ENCODE measurements at places on chromosomes 1 and 21.

DNA sequence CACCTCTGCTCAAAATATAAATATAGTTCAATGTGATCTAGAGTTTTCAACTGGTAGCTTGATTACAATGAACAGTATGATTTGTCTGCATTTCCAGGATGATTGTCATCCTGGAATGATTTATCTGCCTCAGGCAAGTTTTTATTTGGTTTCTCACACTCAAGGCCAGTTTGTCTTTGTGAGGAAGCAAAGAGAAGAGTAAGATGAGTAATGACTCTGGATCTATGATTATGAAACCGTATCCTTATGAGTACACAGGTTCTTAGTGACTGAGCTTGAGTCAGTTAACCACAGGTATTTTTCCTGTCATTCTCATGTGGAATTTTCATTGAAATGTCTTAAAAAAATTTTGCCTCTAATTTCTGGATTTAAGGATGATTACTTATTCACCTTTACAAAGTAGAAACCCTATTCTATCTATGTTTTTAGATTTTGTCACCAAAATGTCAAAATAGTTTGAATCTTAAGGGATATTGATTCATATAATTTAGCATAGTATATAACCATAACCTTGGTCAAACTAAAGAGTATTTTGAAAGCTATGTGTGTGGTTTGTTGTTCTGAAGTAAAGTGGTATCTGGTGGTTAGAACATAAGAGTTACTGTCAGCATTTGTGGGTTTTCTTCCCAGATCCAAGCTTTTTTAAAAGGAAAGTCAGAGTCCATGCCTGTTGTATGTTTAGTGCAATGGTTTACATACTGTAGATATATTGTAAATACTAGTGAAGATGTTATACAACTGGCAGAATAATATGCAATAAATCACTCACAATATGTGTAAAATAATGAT is 145.0 kb downstream of the RASAL2 start:
- DNase-seq = peak; percentile 99

DNA sequence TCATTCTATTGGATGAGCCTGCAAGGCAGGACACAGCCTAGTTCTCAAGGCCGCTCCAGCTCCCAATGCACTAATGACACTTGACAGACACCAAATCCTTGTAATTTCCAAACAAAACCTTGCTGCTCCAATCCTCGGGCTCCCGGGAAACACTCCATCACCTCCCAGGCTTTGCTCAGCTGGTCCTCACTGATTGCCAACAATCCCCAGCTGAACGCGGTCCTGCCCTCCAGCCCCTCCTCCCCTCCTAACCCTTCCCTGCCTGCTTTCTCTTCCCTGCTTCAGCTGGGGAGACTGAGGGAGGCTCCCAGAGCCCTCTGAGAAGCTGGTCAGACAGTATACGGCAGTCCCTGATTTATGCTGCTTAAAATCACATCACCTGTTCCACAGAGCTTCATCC is 114.4 kb upstream of the TNR start:
- no peak for DNase-seq

- no peak for DNase-seq
Observed at GRCh38 chr1:39361446-39361845, 130.0 kb upstream of the BMP8A start.

DNA sequence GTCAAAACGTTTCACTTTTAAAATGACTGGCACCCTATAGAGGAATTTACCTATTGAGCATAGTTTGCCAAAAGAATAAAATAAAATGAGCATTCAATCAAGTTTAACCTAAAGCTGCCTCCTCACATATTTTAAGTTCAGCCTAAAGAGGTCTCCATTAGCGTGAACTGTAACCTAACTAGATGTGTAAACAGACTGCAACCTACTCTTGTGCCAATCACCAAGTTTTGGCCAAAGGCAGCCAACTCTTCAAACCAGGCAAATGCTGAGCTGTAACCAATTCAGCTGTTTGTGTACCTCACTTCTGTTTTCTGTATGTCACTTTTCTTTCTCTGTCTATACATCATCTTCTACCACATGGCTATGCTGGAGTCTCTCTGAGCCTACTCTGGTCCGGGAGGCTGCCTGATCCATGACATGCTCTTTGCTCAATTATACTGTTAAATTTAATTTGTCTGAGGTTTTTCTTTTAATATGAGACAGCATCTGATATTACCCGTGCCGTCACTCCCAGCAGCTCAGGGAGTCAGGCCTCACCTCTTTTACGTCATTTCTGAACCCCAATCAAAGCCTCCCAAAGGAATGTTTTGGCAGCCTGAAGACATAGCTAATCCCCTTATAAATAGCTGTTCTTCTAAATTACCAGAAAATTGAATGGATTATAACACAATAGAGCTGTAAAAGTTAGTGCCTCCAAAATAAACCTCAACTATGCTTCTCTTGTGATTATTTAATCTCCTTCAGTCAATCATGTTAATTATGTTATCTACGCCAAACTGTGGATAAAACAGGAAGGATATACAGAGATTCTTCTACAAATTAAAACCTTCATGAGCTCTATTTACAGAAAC is 81.0 kb upstream of the NR5A2 start:
- no peak for DNase-seq

DNA sequence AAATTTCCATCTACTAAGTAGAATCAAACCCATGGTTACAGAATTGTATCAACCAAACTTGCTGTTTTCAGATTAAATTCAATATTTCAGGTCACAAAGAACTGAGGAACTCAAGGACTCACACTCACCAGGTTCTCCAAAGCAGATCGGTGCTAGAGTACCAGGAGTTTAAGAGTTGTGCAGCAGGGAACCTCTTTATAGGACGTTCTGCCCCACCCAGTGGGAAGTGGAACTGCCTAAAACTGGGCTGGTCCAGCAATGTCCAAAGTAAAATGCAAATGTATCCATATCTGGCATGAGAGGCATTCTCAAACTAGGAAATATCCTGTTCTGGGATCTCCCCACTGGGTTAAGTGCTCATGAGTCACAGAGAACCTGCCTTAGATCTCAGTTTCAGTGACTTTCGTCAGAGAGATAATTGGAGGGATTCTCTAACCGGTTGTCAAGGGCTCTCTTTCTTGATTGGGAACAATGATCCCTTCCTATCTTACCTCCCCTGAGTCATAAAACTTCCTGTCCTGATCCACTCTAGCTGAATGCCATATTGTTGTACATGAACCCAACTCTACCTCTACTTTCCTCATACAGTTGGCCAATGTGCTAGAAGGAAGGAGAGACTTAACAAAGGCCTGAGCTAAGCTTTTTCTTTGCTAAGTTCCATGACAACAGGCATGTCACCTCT is at the start of gene SPRR2D:
Gene SPRR2D (minus strand): TSS at position 171 of the 682 bp plus-strand sequence. CDS start 774 bp downstream, outside the sequence.
- no peak for DNase-seq

DNA sequence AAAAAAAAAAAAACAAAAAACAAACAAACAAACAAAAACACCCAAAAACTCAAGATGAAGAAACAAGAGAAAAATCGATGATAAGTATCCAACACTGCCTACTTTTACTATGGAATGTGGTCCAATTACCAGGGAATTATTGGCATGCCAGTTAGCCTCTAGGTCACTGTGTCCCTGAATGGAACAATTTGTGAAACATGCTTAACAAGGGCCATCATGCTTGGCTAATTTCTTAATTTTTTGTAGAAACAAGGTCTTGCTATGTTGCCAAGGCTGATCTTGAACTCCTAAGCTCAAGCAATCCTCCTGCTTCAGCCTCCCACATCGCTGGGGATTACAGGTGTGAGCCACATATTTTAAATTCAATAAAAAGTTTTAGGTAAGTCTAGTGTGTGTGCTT is 23.9 kb downstream of the PLPP3 start:
- no peak for DNase-seq

DNA sequence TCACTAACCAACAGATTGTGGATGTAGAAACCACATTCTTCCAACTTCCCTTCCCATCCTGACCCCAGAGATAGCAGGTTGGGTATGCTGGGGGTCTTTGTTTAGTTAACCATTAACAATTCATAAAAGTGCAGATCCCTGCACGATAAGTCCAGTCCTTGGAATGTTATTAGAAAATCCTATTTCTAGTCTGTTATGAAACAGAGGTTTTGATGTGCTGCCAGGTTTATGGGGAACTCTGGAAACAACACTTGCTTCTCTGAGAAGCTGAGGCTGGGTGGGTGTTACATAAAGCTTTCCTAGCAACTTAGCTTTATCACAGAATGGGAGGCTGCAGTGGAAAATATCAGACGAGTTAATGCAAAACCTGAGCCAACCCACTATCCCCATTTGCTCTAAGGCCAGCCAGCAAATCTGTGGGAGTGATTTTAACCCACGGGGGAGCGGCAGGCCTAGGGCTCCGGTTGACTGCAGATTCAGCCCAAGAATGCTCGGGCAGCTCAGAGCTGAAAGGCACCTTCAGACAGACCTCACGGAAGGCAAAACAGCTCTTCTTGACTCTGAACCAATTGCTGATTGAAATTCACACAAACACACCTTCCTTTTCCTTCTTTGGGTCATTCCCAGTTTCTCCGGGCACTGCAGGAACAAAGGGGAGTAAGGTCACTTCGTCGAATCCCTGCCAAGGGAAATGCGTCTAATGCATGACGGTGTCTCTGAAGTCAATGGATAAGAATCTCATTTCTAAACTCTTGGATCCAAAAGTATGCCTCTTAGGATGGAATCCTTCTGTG is 111.7 kb upstream of the IRF2BP2 start:
- no peak for DNase-seq

DNA sequence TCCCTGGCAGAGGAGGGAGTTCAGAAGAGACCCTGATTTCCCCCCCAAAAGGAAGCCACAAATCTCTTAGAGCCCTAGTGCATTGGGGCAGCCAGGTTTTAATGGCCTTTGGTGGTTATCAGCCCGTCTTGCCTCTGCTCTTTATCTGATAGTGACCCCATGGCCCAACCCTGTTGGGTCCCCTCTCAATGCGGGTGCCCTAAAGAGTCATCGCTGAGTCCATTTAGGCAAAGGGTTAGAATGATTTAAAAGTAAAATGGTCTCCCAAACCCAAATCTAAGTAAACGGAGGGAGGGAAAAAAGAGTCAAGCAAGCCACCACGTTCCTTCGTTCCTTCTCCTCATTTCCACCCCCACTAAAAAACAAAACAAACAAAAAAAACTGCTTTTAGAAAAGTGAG is 164.0 kb downstream of the RUNX1 start:
- peak; percentile 60 for DNase-seq

DNA sequence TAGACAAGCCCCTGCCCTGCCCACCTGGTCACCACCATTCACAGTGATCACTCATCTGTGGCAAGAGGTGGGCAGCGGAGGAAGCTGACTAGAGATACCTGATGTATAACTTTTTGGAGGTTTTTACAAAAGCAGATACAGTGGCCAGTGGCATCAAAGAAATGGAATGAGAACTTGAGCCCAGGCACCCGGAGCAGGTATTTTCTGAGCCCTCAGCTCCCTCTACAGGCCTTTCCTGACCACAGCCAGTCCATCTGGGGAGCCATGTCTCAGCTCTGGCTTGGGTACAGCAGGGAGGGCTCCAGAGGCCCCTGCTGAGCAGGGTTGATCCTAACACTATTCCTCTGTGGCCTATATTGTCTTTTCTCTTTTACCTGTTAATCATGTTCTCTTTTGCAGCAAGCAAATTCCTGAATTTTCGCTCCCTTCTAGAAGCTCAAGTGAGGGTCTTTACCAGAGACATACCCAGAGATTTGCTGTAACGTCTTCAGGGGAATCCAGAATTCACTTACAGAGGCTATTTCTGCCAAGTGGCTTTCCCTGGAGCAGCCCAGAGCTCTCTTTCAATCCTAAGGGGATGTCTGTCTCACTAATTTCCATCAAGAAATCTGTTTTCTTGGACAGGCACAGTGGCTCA is 27.3 kb downstream of the GPR157 start:
- peak; percentile 23 for DNase-seq

Data from A172 (cell line).